ENCODE measurements at places on chromosomes 2 and 18.

- peak; percentile 62 for DNase-seq
Observed at GRCh38 chr2:109558076-109558882, 55.5 kb downstream of the SEPTIN10 start.

DNA sequence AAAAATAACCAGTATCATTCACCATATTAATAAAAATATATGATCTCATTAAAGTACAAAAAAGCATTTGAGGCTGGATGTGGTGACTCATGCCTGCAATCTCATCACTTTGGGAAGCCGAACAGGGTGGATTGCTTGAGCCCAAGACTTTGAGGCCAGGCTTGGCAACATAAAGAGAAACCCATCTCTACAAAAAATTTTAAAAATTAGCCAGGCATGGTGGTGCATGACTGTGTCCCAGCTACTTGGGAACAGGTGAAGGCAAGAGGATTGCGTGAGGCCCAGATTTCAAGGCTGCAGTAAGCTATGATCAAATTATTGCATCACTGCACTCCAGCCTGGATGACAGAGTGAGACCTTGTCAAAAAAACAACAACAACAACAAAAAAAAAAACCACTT, 75.9 kb downstream of the RAD51AP2 start:
- no peak for DNase-seq

- no peak for DNase-seq
Observed at GRCh38 chr2:133954636-133955035, 299.2 kb upstream of the MGAT5 start.

GRCh38 chr2:27958711-27959378, 68.3 kb downstream of the BABAM2 start:
- DNase-seq = no peak

GRCh38 chr18:9619545-9619944, 5.2 kb upstream of the PPP4R1 start:
- DNase-seq = no peak

- no peak for DNase-seq
Observed at GRCh38 chr18:12651651-12652050, 6.3 kb downstream of the SPIRE1 start.

DNA sequence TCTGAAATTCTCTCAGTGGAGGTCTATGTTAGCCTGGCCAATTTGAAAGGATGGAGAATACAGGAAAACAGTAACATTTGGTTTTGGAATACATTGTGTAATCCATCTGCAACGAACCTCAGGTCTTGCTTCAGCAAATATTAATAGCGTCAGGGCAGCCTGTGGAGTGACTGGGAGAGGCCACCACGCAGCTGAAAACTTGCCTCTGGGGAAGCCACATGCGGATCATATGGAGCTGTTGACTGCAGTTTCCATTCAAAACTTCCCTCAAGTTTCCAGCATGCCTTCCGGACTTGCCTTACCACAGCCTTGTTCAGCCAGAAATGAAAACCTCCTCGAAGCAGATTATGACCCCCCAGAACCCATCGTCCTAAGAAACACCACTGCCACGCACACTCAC, 25.7 kb downstream of the BCL11A start:
- DNase-seq = peak; percentile 84

DNA sequence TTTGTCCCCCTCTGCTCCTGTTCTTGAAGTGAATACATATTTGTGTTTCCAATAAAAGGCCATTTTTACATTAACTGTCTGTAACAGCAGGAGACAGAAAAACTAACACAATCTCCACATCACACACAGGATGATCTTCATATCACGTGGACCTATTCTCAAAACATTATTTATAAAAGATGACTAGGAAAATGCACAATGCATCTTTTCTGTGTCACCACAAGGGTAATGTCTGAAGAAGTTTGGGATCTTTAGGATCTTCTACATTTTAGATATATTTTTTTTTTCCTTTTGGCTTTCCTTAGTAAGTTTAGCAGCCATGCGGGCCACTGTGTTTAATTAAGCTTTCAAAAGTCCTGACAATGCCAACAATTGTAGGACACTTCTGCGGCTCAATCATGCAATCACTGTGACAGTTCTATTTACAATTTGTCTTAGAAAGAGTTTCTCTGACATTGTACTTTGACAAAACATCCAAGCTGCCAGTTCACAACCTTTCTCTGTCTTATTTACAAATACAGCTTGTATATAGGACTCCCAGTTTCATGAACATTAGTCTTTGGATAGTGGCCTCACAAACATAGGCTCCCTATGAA, 12.3 kb downstream of the BCL11A start:
- no peak for DNase-seq

GRCh38 chr18:997499-997898, 92.8 kb downstream of the ADCYAP1 start:
- no peak for DNase-seq

- DNase-seq = no peak
Observed at GRCh38 chr2:61534926-61535325, 3.2 kb downstream of the XPO1 start.

- no peak for DNase-seq
Observed at GRCh38 chr2:24878341-24878740, 41.7 kb downstream of the ADCY3 start.

GRCh38 chr2:235391921-235392615, 101.8 kb upstream of the AGAP1 start:
- DNase-seq = no peak
